ENCODE measurements at places on chromosomes 6 and 20.

DNA sequence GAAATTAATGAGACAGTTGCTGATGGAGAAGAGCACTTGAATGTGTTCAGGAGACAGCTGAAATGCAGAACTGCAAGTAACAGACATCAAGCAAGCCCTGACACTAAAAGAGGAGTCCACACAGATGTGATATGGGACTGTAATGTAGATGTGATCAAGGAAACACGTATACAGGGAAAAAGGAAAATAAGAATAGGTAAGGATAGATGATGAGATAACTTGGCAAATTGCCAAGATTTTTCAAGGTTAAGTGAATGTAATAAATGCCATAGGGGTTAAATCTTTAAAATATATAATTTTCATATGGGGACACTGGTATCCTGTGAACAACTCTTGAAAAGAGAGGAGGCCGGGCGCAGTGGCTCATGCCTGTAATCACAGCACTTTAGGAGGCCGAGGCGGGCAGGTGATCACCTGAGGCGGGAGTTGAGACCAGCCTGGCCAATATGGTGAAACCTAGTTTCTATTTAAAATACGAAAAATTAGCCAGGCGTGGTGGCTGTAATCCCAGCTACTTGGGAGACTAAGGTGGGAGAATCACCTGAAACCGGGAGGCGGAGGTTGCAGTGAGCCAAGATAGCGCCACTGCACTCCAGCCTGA, 7.2 kb upstream of the SNX14 start:
- no peak for DNase-seq

DNA sequence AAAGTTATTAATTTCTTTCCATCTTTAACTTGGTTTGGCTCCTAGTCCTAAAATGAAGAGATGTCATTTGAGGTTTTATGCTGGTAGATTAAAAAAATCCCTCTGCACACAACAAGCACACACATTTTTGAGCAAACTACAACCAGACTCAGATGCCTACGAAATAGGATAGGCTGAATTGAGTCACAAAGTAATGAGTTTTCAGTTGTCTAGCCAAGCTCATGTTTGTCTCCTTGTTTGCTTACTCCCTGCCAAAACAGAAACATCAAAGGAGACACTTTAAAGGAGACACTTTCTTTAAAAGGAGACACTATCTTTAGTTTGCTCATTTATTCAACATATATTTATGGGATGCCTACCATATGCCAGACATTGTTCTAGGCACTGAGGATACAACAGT, 56.2 kb downstream of the TPBG start:
- no peak for DNase-seq

- DNase-seq: no peak
Observed at GRCh38 chr6:18268066-18268465, 3.7 kb upstream of the DEK start.

DNA sequence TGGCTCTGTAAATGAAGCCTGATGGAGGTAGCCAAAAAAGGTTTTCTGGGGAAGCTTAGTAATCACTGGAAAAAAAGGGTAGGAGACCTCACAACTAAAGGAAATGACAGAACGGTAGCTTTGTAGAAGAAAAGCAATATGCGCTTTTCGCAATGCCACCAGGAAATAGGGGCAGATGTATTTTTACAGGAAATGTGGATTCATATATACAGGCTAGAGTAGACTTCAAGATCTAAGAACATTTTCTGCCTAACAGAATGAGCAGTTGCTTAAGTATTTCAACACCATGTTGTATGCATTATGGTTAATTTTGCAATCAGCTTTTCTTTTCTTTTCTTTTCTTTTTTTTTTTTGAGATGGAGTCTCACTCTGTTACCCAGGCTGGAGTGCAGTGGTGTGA, 219.6 kb downstream of the CD83 start:
- DNase-seq: no peak

DNA sequence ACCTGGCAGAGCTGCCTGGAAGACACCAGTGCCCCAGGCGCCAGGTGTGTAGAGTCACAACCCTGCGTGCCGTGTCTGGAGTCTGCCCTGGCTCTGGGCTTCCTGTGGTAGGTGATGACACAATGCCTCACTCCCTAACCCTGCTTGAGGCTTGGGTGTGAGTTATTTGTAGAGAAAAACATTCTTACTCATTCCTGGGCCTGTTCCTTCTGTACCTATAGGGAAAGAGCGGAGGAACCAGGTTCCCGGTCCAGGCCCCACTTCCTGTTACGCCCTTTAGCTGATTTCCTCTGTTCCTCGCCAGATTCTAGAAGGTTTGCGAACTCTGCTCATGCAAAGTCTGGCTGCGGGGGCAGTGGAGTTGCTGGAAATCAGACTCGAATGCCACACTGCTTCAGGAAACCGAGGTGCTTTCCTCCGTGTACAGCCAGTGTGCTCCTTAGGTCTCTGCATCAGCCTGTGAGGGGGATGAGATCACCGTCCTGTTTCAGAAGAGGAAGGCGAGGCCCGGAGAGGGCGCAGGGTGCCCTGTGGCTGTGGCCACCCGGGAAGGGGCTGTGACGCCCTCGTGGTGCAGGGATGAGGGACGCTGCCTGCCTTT, 67.1 kb upstream of the DUSP22 start:
- peak; percentile 72 for DNase-seq

DNA sequence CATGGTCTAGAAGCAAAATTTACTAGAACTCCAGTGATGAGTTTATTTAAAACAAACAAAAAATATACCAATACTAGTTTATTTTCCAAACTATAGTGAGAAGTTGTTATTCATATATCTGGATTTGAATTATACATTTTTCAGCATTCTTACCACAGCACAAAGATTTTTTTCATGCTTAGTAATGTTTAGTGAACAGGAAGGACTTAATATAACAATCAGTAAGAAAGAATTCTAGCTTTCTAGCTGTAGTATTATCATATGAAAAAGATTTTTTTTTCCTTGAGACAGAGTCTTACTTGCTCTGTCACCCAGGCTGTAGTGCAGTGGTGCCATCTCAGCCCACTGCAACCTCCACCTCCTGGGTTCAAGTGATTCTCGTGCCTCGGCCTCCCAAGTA, 13.8 kb downstream of the MARCKS start:
- DNase-seq: no peak

DNA sequence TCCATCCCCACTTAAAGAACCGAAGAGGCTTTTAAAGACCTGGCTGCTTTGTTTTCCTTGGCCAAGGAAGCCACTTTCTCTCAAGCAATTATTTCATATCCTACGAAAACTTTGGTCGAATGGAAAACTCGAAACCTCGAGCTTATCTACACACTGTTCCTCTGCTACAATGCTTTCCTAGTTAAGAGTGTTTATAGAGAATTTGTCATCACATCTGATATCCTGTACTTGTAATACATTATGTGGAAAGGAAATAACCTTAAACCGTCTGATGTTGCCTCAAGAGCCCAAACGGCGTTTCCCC, 28.1 kb downstream of the TFAP2B start:
- DNase-seq: no peak

GRCh38 chr20:43681468-43681942, 14.6 kb downstream of the MYBL2 start:
- no peak for DNase-seq

- no peak for DNase-seq
Observed at GRCh38 chr6:137095651-137096238, 51.0 kb upstream of the IL20RA start.

DNA sequence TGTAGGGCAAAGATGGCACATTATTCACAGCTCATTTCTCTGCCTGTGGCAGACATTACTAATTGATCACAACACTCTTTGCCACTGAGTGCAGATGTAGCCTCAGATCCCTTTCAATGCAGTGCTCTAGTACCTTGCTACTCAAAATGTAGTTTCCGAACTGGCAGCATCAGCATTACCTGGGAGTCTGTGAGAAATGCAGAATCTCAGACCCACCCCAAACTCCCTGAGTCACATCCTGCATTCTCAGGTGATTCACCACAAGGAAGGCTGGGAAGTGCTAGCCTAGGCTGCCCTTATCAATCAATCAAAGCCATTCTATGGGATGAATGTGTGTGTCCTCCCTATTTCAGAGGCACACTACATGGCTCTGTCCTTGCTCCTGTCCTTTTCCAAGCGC, 58.5 kb downstream of the PCNA start:
- DNase-seq: no peak

- no peak for DNase-seq
Observed at GRCh38 chr6:126204598-126204997, 135.3 kb upstream of the CENPW start.

DNA sequence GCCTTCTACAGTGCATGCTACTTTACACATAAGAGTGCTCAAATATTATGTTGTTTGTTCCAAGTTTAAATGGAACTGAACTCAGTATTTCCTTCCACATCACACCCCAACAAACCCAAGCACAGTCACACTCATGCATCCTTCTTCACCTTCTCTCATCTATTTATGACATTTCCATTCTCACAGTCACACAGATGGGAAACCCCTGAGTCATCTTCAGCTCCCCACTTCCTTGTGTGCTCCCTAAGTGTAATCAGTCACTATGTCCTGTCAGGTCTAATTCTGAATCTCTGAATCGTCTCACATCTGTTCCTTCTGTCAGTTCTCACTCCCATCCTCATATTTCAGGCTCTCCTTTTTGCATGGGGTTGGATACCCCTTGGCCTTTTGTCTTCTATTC, 96.0 kb downstream of the RIMS1 start:
- no peak for DNase-seq

DNA sequence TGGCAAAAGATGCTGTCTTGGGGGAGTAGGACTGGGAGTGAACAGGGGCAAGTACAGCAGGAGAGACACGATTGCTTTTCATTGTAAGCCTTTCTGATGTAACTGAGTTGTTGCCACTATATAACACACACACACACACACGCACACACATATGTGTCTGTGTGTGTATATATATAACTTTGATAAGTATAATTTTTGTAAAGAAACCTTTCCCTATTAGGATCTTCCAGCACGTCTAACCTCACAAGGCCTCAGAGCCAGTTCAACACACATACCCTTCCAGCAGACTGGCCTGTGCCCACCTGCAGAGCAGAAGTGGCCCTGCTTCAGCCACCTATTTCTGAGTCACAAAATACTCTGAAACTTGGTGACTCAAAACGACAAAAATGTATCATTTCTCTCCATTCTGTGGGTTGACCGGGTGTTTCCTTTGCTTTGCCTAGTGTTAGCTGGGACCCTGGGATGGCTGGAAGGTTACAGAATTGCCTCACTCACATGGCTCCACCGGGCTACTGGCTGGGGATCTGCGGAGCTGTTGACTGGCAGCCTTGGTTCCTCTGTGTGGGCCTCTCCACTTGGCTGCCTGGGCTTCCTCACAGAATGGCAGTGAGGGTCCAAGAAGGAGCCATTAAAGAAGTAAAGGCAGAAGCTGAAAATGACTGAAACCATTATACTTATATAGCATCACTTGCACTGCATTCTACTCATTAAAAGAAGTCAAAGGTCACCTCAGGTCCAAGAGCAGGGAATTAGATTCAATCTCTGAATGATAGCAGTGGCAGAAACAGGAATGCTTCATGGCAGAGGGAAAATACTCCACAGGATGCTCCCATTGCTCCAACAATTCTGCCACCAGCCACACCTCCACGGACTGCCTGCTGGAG, 126.4 kb downstream of the BANF2 start:
- no peak for DNase-seq

DNA sequence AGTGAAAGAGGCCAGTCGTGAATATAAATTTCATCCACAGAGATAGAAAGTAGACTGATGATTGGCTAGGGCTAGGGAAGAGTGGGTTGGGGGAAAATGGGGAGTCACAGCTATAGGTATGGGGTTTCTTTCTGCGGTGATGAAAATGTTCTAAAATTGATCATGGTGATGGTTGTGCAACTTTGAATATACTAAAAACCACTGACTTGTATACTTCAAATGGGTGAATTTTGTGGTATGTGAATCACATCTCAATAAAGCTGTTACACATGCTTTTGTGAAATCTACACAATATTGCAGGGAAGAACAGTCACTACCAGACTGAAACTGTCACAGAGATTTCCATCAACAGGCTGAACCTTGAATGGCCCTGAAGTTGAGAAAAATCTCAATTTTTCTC, 61.5 kb downstream of the LYRM4 start:
- no peak for DNase-seq

- no peak for DNase-seq
Observed at GRCh38 chr6:106736502-106736901, 107.1 kb downstream of the QRSL1 start.

GRCh38 chr20:23123886-23124285, 37.8 kb upstream of the CD93 start:
- DNase-seq: no peak

GRCh38 chr6:134288538-134289203, 29.2 kb downstream of the SGK1 start:
- DNase-seq: no peak

DNA sequence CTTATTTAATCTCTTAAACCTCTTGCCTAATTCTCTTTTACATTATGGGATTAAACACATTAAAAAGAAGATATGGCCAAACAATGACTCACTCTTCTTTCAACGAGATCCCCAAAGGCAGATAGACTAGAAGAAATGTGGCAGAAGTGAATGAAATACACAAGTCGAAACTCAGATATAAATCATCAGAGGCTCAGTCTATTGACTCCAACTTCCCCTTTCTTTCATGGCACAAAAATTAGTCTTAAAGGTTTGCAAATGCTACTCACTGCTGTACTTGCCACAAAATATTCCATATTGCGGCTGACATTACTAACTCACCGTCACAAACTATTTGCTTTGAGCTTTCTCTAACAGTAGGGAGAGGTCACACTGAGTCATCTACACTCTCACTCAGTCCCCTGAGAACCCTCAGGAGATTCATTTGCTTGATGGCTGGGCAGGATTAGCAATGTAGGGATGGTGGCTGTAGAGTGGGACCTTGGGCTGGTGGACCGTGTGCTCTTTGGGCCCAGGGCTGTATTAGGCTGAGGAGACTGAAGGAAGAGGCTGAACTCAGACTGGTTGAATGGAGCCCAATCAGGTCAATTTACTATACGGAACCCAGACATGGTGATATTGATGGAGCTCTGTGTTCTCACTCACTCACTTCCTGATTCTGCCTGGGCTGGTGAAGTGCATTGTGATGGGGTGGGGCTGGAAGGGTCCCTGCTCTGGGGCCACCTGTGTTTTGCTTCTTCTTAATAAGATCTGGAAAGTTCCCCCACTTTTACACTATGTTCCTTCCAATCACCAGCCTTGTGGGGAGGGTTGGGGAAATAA, 42.8 kb upstream of the UBR2 start:
- DNase-seq: no peak

DNA sequence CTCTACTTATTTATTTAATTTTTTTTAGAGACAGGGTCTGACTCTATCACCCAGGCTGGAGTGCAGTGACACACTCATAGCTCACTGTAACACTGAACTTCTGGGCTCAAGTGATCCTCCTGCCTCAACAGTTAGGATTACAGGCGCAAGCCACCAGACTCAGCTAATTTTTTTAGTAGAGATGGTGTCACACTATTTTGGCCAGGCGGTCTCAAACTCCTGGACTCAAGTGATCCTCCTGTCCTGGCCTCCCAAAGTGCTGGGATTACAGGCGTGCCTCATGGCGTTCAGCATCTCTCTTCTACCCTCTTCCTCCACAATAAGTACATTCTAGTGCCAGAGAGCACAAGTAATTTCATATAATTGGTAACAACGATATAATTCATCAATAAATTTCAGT, 5.5 kb downstream of the SSR1 start:
- no peak for DNase-seq

Data from GDM1 (cell line).